ENCODE measurements at places on chromosomes 11 and 22.
A peak's percentile ranks its signal among the peaks of the same experiment; 100 is the strongest.

- DNase-seq, result no peak
These were observed 57.7 kb upstream of the ISX start for GRCh38 chr22:35008213-35008612.

GRCh38 chr11:42657169-42657568 is 654.6 kb upstream of the API5 start:
- no peak for DNase-seq

DNA sequence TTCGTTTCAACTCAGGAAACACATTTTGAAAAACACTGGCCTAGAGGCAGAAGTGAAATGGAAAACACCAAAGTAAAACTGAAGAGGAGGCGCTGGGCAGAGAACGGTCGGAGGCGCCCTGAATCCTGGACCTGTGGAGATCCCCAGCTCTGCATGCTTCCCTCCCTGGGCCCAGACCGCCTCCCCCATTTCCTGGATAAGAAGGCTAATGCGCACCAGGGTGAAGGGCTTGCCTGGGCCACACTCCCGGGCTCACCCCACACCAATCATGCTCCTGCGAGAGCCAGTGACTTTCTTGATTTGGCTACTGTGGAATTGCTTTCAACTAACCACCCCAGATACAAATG is 167.1 kb downstream of the CRYBB2 start:
- no peak for DNase-seq

DNA sequence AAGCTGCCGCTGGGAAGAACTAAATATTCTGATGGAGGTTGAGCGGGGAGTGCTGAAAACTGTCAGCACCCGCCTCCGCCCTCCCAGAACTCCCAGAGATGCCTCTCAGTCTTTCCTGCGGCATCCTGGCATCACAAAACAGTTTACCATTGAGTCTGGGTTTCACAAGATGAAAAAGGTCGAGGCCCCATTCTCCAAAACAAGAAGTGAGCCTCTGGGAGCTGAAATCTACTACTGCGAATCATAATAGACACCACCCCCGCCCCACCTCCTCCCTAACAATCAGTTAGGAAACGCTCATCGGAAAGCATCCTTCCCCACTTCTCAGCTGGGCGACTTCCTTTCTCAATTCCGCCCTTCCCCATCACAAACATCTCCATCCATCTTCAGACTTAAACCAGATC is 1.0 kb downstream of the SUN2 start:
- DNase-seq, result no peak

GRCh38 chr11:3052567-3052966 is 4.7 kb downstream of the CARS1 start:
- no peak for DNase-seq

GRCh38 chr11:104148074-104148473 is 15.9 kb downstream of the PDGFD start:
- no peak for DNase-seq

GRCh38 chr11:20337526-20338154 is 25.9 kb upstream of the HTATIP2 start:
- DNase-seq, result peak; percentile 48

GRCh38 chr22:26053737-26054316 is 115.4 kb upstream of the SEZ6L start:
- peak; percentile 57 for DNase-seq

- DNase-seq, result no peak
These were observed 70.8 kb upstream of the GNAZ start for GRCh38 chr22:22999523-22999922.

- no peak for DNase-seq
These were observed 10.6 kb downstream of the ELF5 start for GRCh38 chr11:34502949-34503348.

DNA sequence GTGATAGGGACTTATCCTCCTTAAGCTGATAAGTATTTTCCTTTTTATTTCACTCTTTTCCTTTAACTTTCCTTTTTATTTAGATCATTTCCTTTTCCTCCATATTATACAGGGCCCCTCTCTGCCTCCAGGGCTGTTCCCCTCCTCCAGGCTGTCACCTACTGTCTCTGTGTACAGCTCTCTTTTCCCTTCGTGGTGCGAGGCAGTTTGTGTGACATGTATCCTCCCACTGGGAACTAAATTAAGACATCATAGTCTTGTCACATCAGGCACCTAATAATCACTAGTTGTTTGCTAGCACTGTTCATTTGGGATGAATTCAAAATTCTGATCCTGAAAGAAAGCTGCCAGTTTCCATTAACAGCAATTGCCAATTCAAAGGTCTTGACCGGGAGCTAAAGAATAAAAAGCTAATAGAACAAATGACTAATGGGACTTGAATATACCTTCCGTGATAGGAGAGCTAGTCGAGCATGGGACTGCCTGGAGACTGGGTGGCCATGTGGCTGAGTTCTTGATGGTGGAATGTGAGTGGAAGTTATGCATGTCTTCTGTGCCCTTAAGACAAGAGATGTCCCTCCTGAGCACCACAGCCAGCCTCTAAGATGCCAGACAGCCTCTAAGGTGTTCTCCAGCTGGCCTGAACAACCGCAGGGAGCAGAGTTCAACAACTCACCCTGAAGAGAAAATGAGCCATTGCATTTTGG is 77.7 kb upstream of the LRRC55 start:
- no peak for DNase-seq

DNA sequence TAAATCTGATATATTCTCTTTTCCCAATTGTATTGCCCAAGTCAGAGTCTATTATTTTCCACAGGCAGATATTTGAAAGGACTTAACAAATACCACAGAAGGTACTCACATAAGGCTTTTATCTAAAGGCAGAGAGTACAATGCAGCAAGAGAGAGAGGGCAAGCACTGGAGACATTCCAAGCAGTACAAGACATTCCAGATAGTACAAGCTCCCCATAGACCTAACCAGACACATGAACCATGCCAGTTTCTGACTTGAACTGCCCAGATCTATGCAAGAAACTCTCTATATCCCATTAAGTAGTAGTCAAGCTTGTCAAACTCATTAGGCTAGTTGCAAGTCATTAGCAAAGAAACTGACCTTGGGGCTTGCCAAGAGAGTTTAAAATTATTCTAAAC is 11.2 kb upstream of the MS4A6E start:
- no peak for DNase-seq

DNA sequence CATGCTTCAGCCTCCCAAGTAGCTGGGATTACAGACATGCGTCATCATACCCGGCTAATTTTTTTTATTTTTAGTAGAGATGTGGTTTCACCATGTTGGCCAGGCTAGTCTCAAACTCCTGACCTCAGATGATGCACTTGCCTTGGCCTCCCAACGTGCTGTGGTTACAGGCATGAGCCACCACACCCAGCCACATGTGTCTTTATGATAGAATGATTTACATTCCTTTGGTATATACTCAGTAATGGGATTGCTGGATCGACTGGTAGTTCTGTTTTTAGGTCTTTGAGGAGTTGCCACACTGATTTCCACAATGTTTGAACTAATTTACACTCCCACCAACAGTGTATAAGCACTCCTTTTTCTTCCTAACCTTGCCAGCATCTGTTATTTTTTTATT is 276.2 kb downstream of the METTL15 start:
- no peak for DNase-seq

GRCh38 chr11:116262370-116262769 is 510.4 kb downstream of the BUD13 start:
- DNase-seq, result no peak

GRCh38 chr11:20208622-20209111 is 48.4 kb upstream of the DBX1 start:
- DNase-seq, result peak; percentile 62

GRCh38 chr11:409008-409599 is 5.7 kb downstream of the SIGIRR start:
- no peak for DNase-seq

GRCh38 chr11:47980907-47981621 is 705 bp downstream of the PTPRJ start:
- DNase-seq, result peak; percentile 67

GRCh38 chr11:131637469-131638175 is 267.2 kb downstream of the NTM start:
- no peak for DNase-seq

DNA sequence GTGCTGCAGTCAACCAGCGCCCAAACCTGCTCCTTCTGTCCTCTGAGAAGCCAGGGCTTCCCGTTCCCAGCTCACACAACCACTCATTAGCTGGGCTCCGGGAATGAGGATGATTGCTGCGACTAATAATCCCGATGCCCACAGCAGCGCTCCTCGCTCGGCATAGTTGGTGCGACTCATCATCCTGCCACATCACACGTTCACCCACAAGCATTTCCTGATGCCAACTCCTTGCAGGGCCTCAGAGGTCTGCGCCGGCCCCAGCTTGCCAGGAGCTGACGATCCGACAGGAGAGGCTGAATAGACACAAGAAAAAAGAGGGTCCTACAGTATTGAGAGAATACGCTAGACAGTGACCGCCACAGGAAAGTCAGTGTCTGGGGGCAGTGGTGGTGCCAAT is 10.6 kb upstream of the CSNK1E start:
- DNase-seq, result no peak

- DNase-seq, result no peak
These were observed 8.6 kb upstream of the C11orf96 start for GRCh38 chr11:43933608-43934551.

DNA sequence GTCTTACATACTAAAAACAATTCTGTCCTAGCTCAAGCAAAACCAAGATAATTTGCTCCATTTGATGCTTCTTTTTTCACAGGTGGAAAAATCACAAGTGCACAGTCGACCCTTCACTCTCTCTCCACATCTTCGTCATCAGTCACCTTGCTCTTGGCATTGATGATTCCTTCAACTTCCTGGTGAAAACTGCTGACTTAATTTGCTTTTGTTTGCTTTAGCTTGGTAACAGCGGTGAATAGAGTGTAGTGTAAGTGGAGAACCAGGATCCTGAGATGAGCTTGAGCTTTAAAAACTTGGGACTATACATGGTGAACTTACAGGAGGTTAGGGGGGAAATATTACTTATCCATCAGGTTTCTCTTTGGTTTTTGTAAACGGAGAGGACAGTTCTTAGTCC is 331.1 kb upstream of the ARHGAP42 start:
- no peak for DNase-seq

- DNase-seq, result no peak
These were observed 20.1 kb upstream of the NNMT start for GRCh38 chr11:114276077-114276476.

DNA sequence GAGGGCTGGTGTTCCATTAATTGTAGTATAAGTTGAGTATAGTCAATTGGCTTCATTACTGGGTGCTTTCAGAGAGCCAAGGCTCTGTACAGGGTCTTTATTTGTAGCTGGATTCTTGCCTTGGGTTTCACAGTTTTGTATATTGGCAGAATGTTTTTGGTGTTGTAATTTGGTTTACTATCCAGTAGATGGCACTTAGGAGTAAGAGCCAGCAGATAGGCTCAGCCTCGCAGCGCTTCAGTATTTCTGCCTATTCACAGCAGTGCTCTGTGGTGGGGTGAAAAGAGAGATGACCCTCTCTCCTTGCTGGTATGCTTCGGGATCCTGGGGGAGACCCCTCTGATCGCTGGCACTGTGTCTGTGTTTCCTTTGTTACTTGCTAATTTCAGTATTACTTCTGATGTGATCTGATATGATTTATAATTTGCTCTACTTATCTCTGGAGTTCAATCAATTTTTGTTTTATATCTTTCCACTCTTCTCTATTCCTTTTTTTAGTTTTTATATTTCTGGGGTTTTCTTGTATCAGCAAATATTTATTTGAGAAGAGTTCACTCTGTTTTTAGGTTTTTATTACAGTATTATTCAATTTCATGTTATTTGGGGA is 52.2 kb downstream of the ANO5 start:
- peak; percentile 29 for DNase-seq

GRCh38 chr22:30370641-30371230 is 13.9 kb downstream of the CCDC157 start:
- DNase-seq, result no peak

DNA sequence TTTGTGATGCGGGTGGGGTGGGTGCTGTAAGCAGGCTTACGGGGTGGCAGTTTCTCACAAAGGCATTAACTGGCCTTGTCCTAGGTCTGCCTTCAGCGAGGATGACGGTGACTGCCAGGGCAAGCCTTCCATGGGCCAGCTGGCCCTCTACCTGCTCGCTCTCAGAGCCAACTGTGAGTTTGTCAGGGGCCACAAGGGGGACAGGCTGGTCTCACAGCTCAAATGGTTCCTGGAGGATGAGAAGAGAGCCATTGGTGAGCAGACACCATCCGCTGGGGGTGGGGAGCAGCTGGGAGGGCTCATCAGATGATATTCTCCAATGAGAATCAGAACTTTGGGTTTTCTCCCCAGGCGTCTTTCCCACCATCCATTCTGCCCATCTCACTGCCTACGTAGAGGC is 5.8 kb downstream of the TCN2 start:
- DNase-seq, result no peak

- DNase-seq, result no peak
These were observed 94.6 kb upstream of the RCN1 start for GRCh38 chr11:31996159-31996881.

- DNase-seq, result no peak
These were observed 11.8 kb downstream of the SAMM50 start for GRCh38 chr22:43967069-43967468.

DNA sequence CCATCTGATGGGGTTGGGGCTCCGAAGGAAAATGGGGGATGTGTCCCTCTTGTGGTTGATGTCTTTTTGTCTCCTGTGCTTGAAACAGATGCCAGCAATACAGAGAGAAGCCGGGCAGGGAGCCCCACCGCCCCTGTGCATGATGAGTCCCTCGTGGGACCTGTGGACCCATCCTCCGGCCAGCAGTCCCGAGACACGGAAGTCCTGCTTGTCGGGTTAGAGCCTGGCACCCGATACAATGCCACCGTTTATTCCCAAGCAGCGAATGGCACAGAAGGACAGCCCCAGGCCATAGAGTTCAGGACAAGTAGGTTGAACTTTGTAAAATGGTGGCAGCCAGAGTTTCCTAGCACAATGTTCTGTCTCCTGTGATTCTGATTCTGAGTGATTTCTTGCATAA is 91.7 kb upstream of the OR4B1 start:
- no peak for DNase-seq

GRCh38 chr11:2769409-2770095 is 69.8 kb upstream of the KCNQ1OT1 start:
- no peak for DNase-seq

GRCh38 chr11:40716344-40717130 is 742.9 kb downstream of the LRRC4C start:
- DNase-seq, result peak; percentile 10

DNA sequence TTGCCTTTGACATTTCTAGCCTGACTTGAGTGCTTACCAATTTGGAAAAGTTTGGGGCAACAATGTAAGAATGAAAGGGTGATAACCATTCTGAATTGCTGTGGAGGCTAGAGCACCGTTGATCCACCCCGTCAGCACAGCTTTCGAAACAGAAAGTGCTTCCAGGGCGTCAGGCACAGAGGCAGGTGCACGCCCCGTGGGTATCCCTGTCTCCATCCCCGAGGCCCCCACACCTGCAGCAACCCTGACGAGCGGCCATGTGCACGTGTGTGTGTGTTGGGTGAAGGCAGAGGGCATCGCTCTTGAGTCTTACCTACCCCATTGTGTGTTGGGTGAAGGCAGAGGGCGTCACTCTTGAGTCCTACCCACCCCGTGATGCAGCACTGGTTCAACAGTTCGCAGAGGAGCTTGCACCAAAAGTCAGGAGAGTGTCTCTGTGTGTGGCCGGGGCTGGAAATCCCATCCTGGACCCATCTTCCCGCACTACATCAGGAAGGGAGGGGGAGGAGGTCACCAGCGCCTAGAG is 404.5 kb downstream of the BRD1 start:
- no peak for DNase-seq
